Hematopoietic multipotent progenitor cell treated with erythropoietin and hydrocortisone succinate and interleukin-3 and kit ligand, for 6 days (in vitro differentiated cells): ENCODE measurements at places on chromosomes 1 and 21.

GRCh38 chr1:99207216-99207615 lies 57.1 kb upstream of the PLPPR4 start:
- no peak for DNase-seq

DNA sequence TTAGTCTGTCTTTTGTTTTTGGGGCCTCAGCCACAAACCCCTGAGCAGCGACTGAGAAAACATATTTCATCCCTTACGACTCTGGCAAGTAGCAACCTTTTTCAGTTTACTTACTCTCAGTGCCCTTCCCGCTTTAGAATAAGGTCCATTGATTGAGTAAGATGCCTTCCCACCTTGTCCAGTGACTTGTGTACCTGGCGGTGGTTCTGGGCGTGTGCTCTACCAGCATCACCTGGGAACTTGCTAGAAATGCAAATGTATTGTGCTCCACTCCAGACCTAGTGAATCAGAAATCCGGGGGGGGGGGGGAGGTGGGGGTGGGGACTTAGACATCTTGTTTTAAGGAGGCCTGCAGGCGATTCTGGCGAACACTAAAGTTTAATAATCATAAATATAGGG lies 72.1 kb downstream of the S1PR1 start:
- no peak for DNase-seq

DNA sequence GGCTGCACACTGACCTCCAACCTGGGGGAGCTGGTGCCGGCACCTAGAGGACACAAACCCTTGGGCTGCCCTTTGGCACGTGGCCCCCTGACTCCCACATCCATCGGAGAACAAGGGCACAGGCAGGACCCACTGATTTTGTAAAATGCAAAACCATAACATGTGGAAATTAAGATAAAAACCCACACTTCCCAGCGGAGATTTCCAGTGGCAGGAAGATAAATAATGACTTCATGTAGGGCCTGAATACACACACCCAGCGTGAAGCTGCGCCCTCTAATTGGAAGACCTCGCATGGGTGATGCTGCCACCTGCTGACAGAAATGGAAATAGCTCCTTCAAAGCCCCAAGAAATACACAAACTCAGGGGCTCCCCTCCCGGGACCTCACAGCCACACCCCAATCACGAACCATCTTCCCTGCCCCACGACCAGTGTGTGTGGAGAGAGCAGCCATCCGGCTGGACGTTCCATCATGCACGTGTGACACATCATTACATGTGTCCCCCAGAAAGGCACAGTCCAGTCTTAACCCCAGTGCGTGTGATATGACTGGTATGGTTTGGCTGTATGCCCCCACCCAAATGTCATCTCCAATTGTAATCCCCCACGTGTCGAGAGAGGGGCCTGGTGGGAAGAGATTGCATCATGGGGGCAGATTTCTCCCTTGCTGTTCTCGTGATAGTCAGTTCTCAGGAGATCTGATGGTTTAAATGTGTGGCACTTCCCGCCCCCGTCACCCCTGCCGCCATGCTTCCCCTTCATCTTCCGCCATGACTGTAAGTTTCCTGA lies 5.7 kb upstream of the TPRG1L start:
- peak; percentile 89 for DNase-seq

GRCh38 chr1:2874607-2875480 lies 73.4 kb upstream of the TTC34 start:
- no peak for DNase-seq

DNA sequence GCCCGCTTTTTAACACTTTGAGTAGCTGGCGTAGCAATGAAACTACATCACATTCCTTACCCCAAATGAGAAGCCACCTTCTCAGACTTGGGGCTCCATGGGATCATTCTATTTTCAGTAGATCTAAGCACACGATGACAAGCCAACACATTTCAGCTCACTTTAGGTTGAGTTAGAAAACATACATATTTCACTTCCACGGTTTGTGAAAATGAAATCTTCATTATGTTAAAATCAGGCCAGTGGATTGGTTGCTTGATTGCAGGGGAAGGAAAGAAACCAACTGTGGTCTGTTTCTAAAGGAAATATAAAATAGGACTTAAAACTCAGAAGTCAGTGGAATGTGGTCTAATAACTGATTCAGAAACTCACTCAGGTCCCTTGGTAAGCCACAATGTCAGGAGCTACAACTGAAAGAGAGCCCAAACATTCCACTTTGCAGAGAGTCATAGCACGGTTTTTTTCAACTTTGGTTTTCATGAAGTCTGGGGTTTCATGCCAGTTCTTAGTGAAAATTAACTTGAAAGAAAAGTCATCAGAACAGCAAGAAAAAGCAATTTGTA lies 82.3 kb upstream of the TIAM1 start:
- no peak for DNase-seq

DNA sequence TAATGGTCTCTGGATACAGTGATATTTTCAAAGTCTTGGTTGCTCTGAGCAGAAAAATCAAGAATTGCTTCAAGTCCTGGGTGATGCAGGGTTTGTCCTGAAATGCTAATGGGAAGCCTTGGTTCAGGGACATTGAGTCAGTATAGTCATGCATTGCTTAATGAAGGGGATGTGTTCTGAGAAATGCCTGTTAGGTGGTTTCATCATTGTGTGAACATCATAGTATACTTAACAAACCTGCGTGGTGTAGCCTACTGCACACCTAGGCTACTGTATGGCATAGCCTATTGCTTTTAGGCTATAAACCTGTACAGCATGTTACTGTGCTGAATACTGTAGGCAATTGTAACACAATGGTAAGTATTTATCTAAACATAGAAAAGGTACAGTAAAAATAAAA lies 36.4 kb downstream of the TBCE start:
- no peak for DNase-seq

DNA sequence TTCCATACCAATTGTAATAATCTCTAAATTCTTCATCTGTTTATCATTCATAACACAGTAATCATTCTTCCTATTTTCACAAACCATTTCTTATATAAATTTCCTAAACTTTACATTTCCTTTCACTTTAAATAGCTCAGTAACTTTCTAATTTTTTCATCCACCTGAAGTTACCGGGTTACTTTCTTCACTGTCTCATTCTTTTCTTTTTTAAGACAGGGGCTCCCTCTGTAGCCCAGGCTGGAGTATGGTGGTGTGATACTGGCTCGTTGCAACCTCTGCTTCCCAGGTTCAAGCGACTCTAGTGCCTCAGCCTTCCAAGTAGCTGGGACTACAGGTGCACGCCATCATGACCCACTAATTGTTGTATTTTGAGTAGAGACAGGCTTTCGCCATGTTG lies 41.3 kb downstream of the RERE start:
- DNase-seq, result no peak

DNA sequence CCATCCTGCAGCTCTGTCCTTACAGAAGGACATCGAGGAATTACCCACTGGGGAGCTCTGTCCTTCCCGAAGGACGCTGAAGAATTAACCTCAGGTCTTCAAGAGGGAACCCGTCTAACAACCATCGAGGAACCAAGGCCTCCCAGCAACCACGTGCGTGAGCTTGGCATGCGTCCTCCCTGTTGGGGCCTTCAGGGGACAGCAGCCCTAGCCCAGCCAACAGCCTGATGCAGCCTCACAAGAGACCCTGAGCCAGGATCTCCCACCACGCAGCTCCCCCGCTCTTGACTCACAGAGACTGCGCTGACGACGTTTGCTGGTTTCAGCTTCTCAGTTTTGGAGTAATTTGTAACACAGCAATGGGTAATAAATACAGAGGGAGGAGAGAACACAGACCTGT lies 19.6 kb upstream of the AGPAT3 start:
- no peak for DNase-seq
